Activated CD4-positive, alpha-beta memory T cell treated with anti-CD3 and anti-CD28 coated beads for 36 hours (primary cell): ENCODE measurements at places on chromosomes 11 and 22. TPM values are rescaled to one million over a fixed set of nuclear protein-coding genes. Genes with fewer than 3 reads are reported as not detected.

- DNase-seq: peak; percentile 80
- H3K4me3 ChIP-seq: peak overlapping the region; percentile 82
- peak overlapping the region; percentile 70 for H3K27ac ChIP-seq
- peaks cover 1% of the 10 kb centered on the region for H3K36me3 ChIP-seq
- peaks cover 8% of the 10 kb centered on the region for H3K27me3 ChIP-seq
Observed at GRCh38 chr11:64745189-64745520, 1.2 kb upstream of the RASGRP2 start.

GRCh38 chr11:75428281-75428724, 4.7 kb downstream of the KLHL35 start:
- DNase-seq: peak; percentile 81
- H3K27ac ChIP-seq: no peak overlapping the region
- H3K4me3 ChIP-seq: no peak overlapping the region
- peaks cover 15% of the 10 kb centered on the region for H3K4me1 ChIP-seq
- H3K27me3 ChIP-seq: peaks cover 34% of the 10 kb centered on the region

DNA sequence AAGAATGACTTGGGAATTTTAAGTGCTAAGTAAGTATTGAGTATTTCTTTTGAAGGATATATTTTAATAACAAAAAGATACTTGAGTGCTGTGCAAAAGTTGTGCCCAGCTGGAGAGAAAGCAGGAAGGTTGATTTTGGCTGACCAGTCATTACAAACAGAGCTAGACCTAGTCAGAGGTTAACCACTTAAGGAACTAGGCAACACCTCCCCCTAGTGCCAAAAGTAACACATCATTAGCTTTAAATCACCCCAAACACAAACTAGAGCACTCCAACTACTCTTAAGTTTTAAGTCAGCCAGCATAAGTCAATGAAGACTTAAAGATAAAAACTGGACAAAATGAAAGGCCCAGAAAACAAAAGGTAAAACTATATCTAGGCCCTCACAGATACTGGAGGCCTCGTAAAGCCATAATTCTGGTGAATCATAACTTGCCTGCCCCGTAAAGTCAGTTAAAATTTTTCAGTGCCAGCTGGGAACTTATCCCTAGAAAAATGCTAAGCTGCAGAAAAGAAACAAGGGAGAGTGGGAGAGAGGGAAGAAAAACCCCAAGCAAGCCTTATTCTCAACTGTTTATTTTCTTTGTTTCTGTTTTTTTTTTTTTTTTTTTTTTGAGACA, 4.6 kb downstream of the TMEM9B start:
- peaks cover 36% of the 10 kb centered on the region for H3K4me1 ChIP-seq
- H3K27me3 ChIP-seq: no peaks in the 10 kb centered on the region

- peak; percentile 11 for DNase-seq
- H3K4me1 ChIP-seq: no peaks in the 10 kb centered on the region
- no peaks in the 10 kb centered on the region for H3K36me3 ChIP-seq
Observed at GRCh38 chr11:116073854-116074837, 569.9 kb upstream of the CADM1 start.

DNA sequence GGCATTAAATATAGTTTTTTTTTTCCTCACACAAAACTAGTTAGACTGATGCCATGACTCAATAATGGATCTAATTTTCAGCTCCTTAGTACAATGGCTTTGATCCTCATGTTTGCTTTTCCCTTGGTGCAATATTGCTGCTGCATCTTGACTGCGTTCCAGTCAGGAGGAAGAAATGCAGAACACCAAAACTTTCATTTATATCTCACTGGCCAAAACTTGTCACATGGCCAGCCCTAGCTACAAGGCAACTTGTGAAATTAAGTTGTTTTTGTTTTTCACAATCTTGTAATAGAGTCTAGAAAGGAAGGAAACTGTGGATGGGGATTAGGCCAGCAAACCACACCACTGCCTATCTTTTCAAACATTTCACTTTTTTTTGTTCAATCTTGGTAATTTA, 36.7 kb downstream of the SMC1B start:
- H3K4me3 ChIP-seq: no peak overlapping the region
- no peaks in the 10 kb centered on the region for H3K4me1 ChIP-seq
- no peaks in the 10 kb centered on the region for H3K36me3 ChIP-seq
- no peak overlapping the region for H3K27ac ChIP-seq
- no peaks in the 10 kb centered on the region for H3K27me3 ChIP-seq
- DNase-seq: no peak

GRCh38 chr22:32754413-32755041, 47.0 kb upstream of the TIMP3 start:
- H3K27me3 ChIP-seq: peaks cover 2% of the 10 kb centered on the region
- no peaks in the 10 kb centered on the region for H3K36me3 ChIP-seq
- no peaks in the 10 kb centered on the region for H3K4me1 ChIP-seq
- H3K4me3 ChIP-seq: no peak overlapping the region
- no peak overlapping the region for H3K27ac ChIP-seq
- DNase-seq: no peak

Gene ALKBH8
- 9.3 TPM for total RNA-seq

Gene OR52H1
- not detected for total RNA-seq

Gene ENTHD1
- total RNA-seq: 0.41 TPM
